ENCODE measurements at places on chromosomes 13 and 19.
A peak's percentile ranks its signal among the peaks of the same experiment; 100 is the strongest.

- no peak for DNase-seq
Observed at GRCh38 chr19:1826557-1827521, 14.8 kb upstream of the ATP8B3 start.

GRCh38 chr19:39342647-39343305 lies 555 bp downstream of the SAMD4B start:
- DNase-seq = no peak

- no peak for DNase-seq
Observed at GRCh38 chr19:42280815-42281145, 11.7 kb downstream of the CIC start.

DNA sequence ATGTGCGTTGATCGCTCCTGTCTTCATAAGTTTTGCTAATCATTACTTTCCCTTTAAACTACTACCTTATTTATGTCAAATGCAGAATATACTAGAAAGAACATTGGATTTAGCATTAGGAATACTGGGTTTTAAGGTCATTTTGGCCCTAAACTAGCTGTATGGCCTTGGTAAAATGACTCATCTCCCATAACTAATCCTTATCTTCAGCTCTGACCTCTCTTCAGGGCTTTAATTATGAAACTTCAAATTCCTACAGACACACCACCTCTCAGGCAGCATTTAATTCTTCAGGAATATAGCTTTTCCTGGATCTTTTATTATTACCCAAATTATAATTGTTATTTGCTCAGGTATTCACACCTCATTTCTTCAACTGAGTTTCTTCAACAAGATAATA lies 121.2 kb downstream of the STARD13 start:
- no peak for DNase-seq

GRCh38 chr13:27080018-27080948 lies 91.3 kb downstream of the USP12 start:
- no peak for DNase-seq

- no peak for DNase-seq
Observed at GRCh38 chr13:50989476-50989875, 79.9 kb downstream of the RNASEH2B start.

DNA sequence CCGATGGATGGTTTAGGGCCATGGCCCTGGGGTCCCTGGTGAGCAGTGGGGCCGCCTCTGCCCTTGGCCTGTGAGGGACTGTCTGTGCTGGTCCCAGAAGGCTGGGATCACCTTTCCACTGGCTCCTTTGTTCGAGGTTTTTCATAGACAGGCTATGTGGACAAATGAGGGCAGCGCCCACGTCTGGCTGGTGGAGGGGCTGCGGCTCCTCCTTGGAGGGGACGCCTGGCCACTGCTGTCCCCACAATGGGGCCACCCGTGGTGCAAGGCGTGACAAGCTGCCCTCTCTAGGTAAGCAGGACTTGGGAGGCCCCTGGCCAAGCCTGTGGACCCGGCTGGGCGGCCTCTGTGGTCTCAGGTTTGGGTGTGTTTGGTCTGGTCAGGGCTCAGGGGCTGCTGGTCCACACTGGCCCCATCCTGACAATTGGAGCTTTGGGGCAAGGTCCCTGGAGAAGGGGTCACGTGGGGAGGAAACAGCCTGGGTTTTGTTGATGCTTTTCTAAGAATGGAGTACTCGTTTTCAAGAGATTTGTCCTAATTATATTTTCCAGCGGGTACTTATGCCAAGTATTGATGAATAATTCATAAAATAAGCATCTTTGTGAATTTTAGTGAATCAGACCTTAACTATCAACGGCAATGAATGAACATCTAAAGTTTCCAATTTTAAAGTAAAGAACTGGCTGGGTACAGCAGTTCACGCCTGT lies 33.3 kb downstream of the MCF2L start:
- no peak for DNase-seq

GRCh38 chr13:49951754-49952535 lies 15.8 kb upstream of the SPRYD7 start:
- no peak for DNase-seq

DNA sequence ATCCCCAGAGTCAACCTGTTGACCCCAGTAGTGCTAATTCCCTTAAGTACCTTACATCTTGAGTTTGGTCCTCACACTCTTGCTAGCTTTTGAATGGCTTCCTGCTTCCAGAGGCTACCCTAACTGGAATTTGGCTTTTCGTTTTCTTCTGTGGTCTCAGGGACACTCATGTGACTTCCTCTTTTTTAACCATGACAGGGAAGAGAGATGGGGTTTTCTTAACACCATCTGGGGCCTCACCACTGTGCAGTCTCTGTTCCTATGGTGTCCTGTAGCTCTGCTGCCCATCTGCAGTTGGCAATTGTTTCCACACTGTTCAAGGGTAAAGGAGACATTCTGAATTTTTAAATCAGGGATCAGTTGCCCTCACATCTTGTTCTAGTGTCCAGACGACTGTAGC lies 66.7 kb downstream of the SLC10A2 start:
- DNase-seq = no peak

- DNase-seq = no peak
Observed at GRCh38 chr19:310781-311496, 19.7 kb upstream of the PLPP2 start.

GRCh38 chr19:24033963-24034342 lies 53.0 kb upstream of the ZNF254 start:
- no peak for DNase-seq

DNA sequence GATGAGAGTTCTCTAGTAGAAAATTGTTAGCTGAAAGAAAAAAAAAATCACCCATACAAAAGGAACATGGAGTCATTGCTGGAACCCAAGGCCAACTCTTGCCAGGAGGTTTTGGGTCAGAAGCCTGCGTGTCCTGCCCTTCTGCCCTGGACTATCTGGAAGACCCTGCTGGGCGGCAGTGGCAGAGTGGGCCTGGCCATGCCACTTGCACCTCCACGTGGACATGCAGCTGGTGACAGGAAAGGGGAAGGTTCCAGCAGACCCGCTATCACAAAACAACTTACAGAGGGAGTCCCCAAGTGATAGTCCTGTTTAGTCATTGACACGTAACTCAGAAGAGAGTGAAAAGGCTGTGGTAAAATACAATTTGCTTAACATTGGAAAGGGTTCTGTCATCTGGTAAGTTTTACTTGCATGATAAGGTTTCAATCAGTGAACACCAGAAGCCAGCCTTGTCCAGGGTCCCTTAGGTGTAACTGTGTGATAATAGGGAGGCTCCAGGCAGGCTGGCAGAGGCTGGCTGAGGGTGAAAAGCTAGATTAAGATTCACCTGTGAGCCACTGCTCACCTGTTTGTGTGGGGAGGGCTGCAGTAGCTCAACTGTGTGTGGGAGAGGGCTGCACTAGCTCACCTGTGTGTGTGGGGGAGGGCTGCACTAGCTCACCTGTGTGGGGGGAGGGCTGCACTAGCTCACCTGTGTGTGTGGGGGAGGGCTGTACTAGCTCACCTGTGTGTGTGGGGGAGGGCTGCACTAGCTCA lies 47.8 kb downstream of the COL4A2 start:
- DNase-seq = no peak

DNA sequence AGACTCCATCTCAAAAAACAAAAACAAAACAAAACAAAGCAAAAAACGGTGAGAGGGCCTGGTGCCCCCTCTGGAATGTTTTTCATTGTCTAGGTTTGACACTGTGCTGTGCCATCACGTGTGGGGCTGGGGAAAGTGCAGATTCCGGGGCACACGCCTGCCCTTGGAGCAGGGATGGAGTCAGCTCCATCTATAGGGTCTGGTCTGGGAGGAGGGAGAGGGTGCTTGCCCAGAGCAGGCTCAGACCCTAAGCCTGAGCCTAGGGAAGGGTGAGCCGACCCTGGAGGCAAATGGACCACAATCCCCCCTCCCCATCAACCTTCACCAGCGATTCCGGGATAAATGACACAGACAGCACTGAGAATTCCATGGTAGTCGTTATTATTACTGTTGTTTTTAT lies 10.9 kb upstream of the ZBTB32 start:
- DNase-seq = no peak

GRCh38 chr13:42211704-42212464 lies 60.1 kb upstream of the AKAP11 start:
- peak; percentile 2 for DNase-seq

DNA sequence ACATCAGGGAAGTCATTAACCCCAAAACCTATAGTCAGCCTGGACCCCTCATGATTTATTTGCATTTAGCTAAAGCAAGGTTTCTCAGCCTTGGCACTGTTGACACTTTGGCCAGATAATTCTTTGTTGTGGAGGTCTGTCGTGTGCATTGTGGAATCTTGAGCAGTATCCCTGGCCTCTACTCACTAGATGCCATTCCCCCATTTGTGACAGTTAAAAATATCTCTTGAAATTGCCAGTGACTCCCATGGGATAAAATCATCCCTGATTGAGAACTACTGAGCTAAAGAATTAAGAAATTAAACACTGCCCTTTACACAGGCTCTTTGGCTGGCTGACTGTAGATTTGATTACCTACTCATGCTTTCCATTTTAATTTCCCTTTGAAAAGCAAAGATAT lies 102.7 kb downstream of the LMO7 start:
- no peak for DNase-seq

- DNase-seq = no peak
Observed at GRCh38 chr13:41939398-41939797, 21.5 kb downstream of the VWA8 start.

GRCh38 chr19:6234527-6234926 lies 45.2 kb downstream of the MLLT1 start:
- DNase-seq = no peak

DNA sequence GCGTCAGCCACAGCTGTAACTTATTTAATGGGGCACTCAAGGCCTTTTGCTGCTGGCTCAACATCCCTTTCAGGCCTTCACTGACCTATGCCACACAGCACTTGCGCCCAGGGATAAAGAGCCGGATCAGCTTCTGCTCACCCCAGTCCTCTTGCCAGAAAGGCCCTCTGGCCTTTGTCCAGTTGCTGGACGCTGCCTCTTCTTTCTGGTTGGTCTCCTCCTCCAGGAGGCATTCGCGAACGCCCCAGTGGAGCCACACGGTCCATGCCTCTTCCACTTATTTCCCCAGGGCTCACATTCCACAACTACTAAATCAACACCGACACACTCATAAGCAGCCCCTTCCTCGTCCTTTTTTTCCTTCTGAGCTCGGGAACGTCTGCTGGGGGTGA lies 3.7 kb upstream of the ZNF329 start:
- no peak for DNase-seq

- DNase-seq = no peak
Observed at GRCh38 chr19:11519138-11519537, 9.8 kb downstream of the ECSIT start.

- DNase-seq = no peak
Observed at GRCh38 chr13:97848886-97849285, 104.6 kb upstream of the IPO5 start.

- DNase-seq = no peak
Observed at GRCh38 chr13:26897706-26898550, 137.3 kb upstream of the GPR12 start.

DNA sequence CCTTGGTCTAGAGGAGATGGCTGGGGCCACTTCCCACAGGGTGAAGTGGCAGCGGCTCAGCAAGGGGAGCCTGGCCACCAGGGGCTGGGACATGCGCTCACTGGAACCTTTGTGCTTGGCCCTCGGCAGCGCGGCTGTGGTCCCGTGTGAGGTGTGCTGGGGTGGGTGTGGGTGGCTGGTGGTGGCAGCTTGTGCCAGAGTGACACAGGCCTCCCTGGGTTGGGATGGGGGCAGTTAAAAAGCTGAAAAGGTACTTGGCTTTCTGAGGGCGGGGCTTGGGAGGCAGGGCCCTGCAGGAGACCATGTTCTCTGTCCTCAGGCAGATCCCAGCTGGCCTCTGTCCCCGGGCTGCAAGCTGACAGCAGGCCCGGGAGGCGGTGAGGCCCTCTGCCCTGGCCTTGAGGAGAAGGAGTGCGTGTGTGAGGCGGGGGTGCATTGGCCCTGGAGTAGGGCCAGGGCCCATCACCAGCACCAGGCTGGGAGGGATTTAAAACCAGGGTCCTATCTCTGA lies 17.3 kb downstream of the MPND start:
- DNase-seq = no peak

DNA sequence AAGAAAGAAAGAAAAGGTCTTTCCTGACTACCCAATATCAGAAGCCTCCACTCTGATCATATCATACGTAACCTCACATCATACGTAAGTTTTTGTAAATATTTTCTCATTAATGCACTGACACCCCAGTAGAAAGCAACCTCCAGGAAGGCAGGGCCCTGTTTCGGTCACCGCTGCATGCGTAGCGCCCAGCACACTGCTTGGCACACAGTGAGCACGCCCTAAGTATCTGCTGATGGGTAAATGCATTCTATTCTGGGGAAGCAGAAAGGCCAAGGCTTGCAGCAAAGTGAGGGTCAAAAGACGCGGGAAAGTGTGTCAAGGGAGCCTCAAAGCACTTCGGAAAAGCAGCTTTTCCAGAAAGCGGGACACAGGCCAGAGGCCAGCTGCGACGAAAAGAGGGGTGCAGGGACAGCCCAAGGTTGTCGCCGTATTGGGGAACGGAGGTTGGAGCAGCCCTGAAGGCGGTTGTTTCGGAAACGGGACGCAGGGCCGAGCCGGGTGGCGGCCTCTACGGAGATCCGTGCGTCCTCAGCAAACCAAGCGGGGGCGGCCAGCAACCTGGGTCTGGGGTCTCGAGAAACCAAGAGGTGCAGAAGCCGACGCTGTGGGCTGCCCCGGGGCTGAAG lies 463 bp downstream of the SUGP1 start:
- DNase-seq = no peak

DNA sequence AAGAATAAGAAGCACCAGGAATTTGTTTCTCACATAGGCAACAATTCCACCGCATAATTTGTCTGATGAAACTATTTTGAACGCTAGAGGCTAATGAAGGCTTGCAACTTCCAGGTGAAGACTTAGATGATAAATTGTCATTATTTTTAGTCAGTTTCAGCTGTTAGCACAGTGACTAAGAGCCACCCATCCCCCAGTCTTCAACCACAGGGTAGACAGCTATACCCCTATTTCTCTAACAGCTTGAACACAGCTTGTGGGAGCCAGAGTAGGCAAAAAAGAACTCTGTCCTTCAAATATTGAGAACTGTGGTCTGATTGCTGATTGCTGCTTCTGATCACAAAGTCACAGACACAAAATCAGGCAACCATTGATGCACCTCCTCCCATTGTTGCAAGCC lies 1124.8 kb upstream of the PRR20A start:
- DNase-seq = no peak
